Forelimb muscle (tissue), 1 donor: ENCODE measurements at places on chromosomes 11 and 22.

DNA sequence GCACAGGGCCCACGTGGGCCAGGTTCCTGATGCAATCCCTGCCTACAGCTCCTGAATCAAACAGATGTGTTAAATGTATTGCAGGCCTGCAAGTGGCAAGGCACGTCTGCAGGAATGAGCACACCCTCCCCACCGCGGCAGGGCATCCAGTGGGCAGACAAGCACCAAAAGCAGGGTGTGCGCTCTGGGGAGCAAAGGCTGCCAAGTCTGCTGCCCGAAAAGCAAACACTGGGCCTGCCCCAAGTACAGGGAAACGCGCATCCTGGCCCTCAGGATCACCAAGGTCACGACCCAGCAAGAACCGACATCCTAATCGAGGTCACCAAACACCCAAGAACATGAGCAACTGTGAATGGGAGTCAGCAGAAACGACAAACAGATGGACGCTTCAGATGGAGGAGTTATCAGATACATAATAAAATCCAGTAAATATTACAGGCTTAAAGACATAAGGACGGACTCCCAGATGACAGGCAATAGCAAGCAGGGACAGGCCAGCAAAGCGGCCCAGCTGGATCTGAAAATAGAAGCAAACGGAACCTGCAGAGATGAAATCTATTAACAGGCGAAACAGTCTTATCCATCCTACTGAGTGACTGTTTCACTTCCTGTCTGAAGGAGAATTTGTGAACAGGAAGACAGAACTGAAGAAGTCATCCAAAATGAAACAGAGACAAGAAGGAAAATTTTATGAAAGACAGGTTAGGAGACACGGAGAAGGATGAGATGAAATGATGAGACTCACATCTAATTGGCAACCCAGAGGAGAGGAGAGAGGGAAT lies 26.7 kb downstream of the CARS1 start:
- DNase-seq = no peak

DNA sequence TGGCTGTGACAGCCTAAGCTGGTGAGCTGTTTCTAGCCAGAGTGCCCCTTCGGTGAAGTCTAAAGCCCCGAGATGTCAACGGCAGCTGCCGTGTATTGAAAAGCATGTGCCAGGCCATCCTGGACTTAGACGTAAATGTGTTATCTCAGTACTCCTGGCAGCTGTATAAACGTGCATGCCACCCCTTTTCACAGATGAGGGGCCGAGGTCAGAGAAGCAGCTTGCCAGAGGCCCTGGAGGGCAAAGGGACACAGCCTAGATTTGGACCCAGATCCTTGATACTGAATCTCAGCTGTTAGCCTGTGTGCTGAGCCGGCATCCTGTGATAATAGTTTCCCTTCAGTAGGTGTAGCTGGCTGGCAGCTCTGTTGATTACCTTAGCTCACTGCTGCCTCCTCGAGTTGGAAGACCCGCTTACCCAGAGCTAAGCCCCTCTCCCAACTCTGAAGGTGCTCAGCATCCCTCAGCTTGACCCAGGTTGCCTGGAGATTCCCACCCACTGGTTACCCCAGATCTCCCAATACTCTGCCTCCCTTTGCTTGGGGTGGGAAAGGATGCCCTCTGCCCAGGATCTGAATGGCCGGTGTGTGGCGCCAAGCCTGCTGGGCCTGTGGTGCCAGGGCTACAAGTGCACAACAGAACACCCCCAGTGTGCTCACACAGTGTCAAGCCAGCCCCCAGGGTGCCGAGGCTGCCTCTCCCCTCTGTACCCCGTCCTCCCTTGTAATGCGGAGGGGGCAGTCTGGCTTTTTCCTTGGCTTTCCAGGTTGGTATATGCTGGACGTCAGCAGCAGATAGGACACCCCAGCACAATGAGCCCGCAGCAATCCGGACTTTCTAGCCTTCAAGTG lies 59.8 kb upstream of the WNT7B start:
- DNase-seq = no peak

DNA sequence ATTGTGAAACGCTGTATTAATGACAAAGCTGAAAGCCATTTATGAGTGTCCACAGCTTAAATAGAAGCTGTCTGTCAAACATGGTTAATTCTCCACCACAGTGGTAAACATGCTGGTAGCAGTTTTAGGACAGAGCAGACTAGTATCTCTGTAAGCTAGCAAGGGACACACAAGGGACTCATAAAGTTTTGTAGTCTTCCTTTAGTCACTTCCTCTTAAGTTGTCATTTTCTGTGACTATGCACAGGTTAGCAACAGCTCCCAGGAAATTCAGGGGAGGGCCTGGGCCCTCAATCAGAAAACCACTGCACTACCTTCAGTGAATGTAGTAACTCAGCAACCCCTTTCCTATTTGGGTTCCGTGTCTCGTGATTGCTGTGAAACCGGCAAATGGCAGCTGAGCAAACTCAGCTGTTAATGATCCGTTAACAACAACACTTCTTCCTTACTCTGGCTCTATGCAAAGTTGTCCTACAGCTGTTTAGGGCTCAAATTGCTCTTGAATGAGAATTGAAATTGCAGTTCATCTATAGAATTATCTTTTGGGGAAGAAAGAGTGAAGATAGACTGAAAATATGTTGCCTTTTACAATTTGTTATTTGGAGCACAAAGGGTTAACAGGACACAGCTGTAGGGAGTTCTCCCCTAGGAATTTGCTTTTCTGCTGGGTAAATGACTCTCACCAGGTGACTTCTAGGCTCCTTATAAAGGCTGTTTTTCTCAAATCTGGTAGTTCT lies at the start of gene MMP26:
Gene MMP26 (plus strand): TSS at position 731 of the 736 bp plus-strand sequence.
- DNase-seq = no peak

GRCh38 chr11:11894486-11894885 lies 52.7 kb downstream of the USP47 start:
- no peak for DNase-seq

DNA sequence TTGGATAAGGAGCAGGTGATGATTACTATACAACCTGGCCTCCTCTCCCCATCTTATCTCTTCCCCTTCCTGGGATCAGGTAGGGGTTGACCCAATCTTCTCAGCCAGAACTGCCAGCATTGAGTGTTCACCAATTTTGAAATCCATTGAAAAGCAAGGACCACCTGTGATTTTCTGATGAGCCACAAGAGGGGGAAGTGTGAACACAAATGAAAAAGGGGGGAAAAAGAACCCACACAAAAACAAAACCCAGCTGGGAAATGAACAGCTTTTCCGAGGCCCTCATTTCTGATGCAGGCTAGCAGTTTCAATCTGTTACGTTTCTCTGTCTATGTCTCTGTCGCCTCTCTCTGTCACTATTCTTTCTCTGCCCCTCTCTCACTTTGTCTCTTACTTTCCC lies 161.9 kb downstream of the INSC start:
- no peak for DNase-seq

DNA sequence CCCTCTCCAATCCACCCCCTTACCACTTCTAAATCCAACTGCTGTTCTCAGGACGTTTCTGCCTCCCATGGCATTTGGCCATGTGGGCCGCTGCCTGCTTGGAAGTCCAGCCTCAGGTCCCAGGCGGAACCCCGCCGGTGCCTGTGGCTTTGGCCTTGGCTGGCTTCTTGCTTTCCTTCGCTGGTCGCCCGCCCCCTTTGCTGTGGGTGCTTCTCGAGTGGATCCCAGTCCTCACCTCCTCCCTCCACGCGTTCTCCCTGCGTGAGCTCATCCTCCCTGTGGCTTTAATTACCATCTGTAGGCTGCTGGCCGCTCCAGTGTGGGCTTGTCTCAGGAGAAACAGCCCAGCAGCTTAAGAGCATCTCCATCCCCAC lies 111.7 kb downstream of the NECTIN1 start:
- DNase-seq = no peak

DNA sequence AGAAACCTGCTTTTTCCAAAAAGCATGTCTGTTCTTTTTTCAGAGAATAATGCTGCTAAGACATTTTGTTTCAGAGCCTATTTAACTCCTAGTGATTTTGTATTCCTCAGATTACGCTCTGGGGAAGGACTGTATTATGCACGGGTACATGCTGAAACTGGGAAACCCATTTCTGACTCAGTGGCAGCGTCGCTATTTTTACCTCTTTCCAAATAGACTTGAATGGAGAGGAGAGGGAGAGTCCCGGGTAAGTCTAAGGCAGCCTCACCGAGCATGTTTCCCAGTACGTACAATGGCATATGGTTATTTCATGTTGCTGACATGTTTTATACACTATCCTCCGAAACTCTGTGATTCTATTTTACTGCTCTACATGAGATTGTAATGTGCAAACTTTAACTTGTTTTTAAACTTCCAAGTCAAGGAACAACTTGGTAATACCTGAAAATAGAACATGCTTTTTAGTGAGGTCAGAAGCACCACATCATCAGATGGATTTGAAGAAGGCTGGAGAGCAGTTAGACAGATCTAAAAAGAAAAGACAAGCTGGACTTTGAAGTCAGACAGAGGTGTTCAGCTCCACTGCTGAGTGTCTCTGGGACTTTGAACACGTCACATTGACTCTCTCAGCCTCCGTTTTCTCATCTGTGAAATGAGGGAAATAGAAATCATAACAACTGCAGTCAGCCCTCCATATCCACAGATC lies 23.7 kb upstream of the MYO18B start:
- DNase-seq = no peak

- no peak for DNase-seq
Observed at GRCh38 chr11:79371724-79372123, 69.1 kb downstream of the TENM4 start.

- DNase-seq = no peak
Observed at GRCh38 chr11:68007498-68008380, 2.4 kb upstream of the ALDH3B1 start.

- no peak for DNase-seq
Observed at GRCh38 chr11:46637546-46637945, 20.2 kb downstream of the ATG13 start.

GRCh38 chr11:62061356-62062222 lies 62.2 kb upstream of the INCENP start:
- no peak for DNase-seq

DNA sequence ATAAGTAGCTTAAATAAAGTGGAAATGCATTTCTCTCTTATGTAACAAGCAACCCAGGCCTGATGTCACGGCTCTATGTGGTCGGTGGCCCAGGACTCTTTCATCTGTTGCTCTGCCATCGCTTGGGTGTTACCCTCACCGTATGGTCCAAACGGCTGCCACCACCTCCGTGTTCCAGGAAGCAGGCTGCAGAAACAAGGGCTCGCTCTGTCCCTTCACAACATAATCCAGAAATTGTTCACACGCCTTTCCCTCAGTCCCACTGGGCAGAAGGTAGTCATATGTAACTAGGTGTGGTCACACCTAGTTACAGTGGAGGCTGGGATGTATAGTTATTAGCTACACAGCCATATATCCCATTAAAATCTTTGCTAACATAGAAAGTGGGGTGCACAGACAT lies 421.0 kb downstream of the SOX6 start:
- DNase-seq = no peak

DNA sequence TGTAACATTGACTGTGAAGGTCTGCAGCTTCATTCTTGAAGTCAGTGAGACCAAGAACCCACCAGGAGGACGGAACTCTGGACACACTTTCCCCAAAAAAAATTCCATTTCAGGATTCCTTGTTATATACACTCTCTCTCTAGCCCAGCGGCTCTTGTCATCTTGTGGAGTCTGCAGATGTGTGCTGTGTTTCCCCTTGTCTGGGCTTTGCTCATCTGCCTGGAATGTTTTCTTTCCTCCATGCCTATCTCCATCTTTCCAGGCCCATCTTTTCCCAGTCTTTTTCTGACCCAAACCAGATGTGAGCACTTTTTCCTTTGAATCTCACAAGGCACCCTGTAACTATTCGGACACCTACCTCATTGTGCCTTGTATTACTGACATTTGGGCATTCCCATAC lies 5.1 kb upstream of the DRG1 start:
- DNase-seq = no peak

- DNase-seq = no peak
Observed at GRCh38 chr11:25485315-25485714, 846.6 kb upstream of the ANO3 start.

DNA sequence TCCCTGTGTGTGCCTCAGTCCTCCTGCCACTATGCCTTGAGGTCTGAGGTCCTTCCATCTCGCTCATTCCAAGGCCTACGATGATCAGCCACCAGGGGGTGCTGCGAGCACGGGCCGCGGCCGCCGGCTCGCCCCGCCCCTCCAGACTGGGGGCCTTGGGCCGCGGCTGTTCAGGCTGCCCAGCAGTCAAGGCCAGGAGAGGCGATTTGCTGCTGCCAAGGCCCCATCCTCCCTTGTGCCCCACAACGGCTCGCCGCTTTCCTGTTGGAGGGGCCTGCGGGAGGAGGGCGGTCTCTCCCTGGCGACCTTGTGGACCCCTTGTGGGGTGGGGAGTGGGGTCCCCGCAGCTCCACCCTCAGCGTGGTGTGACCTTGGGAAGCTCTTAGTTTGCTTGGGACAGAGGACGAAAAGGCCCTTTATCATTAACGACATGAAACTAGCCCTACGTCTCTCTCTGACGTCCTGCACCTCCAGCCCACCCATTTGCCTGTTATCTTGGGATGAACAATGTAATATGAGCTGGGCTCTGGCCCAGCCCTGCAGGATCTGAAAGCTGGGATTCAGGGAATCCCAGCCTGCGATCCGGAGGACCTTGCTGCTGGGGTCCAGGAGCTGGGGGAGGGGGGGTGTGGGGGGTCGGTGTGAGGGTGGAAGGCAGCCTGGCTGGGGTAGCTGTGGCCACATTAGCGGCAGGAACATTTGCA lies 5.3 kb upstream of the GALR3 start:
- DNase-seq = peak; percentile 39

DNA sequence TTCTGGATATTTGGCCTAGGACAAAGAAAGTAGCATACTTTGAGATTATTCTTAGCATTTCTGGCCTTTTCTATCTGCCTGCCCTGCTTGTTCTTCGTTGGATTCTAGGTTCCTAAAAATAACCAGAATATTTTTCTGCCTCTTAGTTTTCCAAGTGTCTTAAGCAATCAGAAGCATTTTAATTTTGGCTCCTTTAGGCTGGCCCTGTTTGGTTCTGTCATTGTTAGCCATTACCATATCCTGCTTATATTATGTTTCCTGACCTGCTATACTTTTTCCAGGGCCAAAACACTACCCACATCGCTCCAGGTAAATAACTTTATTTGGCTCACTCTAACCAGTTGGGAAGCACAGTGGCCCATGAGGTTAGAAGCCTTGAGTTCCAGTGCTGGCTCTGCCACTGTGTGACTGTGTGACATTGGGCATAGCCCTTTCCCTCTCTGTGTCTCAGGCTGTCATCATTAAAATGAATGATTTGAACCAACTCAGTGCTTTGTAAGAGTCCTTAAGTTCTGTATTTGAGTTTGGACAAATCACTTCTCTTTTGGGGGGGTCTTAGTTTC lies 91.1 kb downstream of the STIM1 start:
- DNase-seq = no peak

DNA sequence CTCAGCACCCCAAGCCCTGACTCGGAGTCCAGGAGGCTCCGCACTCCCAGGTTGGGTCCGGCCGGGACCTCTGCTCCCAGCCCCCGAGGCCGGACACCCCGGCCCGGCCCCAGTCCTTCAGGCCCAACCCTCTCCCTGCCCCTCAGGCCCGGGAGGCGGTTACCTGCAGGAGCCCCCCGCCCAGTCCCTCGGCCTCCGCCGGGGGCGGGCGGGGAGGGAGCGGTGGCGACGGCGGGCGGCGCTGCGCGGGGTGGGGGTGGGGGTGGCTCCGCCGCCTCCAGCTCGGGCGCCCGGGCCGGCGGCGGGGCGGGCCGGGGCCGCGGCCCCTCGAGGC lies 310 bp downstream of the TCF20 start:
- DNase-seq = no peak

- DNase-seq = no peak
Observed at GRCh38 chr22:17381192-17381913, 12.1 kb downstream of the CECR2 start.

- DNase-seq = no peak
Observed at GRCh38 chr11:122068837-122069236, 47.2 kb downstream of the BLID start.

- peak; percentile 70 for DNase-seq
Observed at GRCh38 chr22:35835998-35836691, 118.5 kb downstream of the APOL5 start.
